ENCODE measurements at places on chromosomes 2 and 18.
A peak's percentile ranks its signal among the peaks of the same experiment; 100 is the strongest.

DNA sequence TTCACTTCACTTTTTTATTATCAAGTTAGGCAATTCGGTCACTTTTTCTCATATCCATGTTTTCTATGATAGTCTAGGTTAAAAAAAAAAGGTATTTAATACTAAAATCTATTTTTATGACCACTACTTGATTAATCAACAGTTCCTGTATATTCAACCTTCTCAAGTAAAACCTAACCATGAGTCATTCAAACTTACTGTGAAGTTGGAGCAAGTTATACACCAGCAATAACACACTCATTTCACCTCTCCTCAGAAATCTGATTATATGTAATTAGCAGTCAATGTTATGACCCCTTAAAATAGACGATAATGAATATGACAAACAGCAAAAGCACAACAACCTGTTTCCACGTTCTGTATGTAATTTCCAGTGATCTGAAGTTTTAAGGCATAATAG lies 35.0 kb upstream of the ADAM17 start:
- ATAC-seq = no peak

GRCh38 chr2:42340045-42340937 lies 20.7 kb downstream of the COX7A2L start:
- no peak for ATAC-seq

GRCh38 chr2:184032983-184033382 lies 565.3 kb upstream of the ZNF804A start:
- ATAC-seq = no peak

DNA sequence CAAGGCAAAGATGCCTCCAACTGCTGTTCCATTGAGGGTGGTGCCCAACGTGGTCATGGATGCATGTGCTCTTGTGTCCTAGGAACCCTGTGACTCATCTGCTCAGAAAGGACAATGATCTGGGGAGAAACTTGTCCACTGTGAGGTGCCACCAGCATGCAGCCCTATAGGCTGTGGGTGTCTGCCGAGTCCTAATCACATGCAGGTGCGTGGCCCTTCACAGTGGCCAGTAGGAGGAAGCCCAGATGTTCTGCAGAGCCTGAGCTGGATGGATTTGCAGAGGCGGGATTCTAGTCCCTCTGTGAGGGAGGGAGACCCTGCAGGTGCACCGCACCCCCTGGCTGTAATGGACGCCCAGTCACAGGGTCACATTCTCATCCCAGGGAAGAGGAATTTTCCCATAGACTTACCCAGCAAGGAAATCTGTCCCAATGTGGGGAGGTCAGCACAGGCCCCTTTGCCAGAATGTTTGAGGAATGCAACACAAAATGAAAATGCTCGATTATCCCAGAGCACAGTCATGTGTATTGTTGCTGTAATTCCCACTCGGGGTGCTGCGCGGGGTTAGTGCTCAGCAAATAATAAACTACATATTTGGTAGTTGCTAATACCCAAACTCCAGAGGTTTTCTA lies 13.9 kb downstream of the GDF7 start:
- ATAC-seq = no peak

DNA sequence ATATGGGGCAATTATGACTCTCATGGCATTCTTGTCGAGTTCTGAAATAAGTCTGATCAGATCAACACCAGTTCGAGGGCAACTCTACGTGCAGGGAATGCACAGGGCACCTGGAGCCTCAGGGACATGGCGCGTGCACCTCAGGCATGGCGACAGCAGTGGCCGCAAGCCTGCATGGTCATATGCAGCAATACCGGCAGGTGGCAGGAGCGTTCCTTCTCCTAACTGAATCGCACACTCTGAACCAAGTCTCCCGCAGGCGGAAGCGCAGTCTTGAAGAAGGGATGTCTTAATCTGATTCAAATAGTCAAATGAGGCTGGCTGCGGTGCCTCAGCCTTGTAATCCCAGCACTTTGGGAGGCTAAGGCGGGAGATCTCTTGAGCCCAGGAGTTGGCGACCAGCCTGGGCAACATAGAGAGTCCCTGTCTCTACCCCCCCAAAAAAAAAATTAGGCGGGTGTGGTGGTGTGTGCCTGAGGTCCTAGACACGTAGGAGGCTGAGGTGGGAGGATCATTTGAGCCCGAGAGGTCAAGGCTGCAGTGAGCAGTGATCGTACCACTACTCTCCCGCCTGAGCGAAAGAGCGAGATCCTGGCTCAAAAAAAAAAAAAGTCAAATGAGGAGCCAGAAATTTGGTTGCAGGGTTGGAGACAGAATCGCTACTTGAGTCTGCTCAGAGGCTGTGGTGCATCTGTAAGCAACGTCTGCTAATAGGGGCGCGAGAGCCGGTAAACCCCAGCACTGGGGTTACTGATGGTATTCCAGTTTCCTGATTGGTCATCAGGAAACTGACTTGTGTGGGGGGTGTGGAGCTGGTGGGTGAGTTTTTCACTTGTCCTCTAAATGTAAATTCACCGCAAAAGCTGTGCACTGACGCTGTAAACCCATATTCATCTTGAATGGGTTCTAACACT lies 28.8 kb downstream of the FHL2 start:
- ATAC-seq = peak; percentile 84

GRCh38 chr2:238163481-238164198 lies 4.9 kb downstream of the ERFE start:
- no peak for ATAC-seq

DNA sequence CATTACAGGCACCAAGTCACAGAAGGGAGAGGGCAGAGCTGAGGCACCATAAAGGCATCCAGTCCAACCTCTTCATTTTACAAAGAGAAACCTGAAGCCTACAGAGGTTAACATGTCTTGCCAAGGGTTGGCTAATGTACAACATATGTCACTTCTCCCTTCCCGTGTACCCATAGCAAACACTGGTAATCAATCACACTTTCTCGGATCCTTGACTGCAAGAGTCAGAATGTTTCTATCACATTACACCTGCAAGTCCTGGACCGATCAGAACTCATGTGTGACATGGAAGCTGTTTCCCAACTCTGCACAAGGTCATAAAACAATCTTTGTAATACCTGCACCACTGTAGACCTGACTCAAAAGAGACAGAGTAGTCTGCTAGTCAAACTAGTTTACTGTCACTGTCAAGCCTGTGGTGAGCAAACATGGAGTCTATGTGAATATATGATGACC lies 6.0 kb downstream of the ANKRD44 start:
- ATAC-seq = no peak

- ATAC-seq = no peak
These were observed 8.1 kb downstream of the SP9 start for GRCh38 chr2:174342686-174343342.

DNA sequence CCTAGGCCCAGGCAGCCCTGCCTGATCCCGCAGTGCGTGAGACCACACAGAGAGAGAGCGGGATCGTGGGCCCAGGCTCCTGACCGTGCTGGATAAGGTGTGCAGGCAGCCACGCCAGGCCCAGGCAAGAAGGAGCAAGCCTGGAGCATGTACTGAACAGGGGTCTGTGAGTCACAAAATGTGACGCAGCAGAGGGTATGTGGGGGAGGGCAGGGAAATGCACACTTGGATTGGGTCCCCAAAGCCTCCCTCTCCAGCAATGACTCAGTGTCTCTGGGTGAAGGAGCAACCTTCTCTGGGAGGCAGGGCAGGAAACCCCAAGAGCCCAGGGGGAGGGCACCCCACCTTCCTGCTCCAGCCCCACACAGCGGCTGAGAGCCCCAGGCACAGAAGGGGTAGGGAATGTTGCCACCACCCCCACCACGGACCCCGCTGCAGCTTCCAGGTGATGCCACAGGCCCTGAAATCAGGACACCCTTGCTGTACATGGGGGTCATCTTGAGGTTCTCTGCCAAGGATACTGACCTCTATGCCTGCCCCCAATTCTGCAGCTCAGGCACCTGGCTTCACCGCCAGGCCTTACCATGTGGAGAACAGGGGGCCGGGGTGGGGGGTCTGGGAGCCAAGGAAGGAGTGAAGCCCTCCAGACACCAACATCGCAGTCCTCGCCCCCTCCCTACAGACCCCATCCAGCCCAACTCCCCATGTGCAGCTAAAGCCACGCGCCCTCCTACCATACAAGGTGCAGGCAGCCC lies 1.3 kb upstream of the GPC1 start:
- no peak for ATAC-seq

DNA sequence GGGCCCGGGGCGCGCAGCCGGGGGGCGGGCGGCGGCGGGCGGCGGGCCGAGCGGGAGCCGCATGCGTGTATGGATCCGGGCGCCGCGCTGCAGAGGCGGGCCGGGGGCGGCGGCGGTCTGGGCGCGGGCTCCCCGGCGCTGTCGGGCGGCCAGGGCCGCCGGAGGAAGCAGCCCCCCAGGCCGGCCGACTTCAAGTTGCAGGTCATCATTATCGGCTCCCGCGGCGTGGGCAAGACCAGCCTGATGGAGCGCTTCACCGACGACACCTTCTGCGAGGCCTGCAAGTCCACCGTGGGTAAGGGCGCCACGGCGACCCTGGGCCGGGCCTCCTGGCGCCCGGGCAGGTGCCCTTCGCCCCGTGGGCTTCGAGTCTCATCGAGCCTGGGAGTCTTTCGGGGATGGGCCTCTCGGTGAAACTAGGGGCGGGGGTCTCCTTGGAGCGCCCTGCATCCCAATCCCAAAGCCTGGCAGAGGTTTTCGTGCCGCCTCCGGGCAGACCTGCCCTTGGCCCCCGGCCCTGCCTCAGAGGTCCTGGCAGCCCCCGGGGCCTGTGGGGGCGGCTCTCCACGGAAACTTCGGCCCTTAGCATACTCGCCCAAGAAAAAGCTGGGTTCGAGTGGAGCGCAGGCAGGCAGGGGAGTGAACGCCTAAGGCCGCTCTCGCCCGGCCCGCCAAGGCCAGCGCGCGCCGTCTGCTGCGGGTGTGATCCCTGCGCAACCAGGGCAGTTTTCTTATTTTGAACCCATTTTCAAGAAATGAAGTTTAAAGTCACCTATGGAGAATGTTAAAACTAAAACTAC lies 622 bp downstream of the RAB12 start:
- peak; percentile 29 for ATAC-seq

GRCh38 chr2:191811807-191812602 lies 34.9 kb downstream of the CAVIN2 start:
- peak; percentile 78 for ATAC-seq

- ATAC-seq = no peak
These were observed 362.0 kb upstream of the KYNU start for GRCh38 chr2:142515493-142515892.

DNA sequence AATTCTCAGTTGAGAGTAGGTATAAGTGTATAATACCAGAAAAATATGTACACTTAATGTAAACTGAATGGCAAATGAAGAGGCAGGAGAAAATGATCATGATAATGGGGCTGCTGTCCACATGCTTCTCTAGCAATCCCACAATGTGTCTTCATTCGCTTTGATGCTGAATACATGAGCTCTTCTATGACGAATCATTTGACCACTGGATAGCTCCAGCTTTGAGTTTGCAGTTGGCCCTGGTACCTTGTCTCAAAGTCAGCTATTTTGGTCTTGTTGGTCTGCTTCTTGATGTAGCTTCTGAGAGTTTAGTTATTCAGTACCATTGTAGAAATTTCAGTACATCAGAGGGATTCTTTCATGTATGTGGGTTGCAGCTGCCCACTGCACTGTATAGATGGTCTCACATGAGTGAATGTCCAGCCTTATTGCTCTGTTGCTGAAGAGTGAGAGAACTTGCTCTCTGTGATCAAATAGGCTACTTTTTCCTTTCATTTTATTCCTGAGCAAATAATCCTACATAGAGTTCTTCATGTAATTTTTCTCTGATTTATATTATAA lies 105.1 kb downstream of the TTC27 start:
- no peak for ATAC-seq

GRCh38 chr18:13522861-13523660 lies 203.3 kb downstream of the FAM210A start:
- ATAC-seq = no peak

- ATAC-seq = no peak
These were observed 232.1 kb upstream of the STK17B start for GRCh38 chr2:196403471-196403870.

- ATAC-seq = no peak
These were observed 501 bp downstream of the RETREG2 start for GRCh38 chr2:219178377-219179175.

GRCh38 chr2:64818664-64819060 lies 164.9 kb upstream of the SERTAD2 start:
- no peak for ATAC-seq

DNA sequence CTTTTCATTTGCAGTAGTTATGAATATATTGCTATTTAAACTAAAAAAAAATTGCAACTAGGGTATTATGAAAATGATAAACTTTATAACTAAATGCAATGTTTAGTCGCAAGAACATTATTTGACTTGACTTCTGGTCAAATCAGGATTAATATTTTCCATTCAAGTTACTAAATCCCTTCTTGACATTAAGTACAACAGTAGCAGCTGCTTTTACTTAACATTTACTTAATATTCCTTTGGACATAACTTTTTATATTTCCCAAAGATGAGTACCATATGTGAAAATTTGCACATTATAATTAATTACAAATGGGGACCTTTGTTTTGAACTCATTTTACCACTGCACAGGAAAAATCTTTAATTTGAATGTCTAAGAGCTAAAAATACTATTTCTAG lies 74.0 kb downstream of the PMS1 start:
- no peak for ATAC-seq

GRCh38 chr2:83565181-83565580 lies 893.9 kb downstream of the SUCLG1 start:
- ATAC-seq = no peak

DNA sequence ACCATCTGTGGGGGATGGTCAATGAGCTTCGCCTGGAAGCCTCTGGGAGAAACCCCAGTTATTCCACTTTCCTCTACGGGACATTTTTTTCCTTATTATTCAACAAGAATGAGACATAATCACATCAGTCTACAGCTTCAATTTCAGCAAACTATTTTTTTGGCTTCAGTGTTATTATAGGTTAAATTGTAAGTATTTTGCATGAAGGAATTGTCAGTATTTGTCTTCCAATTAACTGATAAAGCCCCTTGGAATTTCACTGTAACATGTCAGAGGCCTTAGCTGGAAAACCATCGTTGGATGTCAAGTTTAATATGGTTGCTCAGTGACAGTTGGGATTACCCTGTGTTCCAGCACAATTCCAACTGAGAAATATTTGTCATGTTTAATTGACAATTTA lies 480.9 kb upstream of the CHST9 start:
- ATAC-seq = no peak

GRCh38 chr18:6279308-6279707 lies 135.4 kb downstream of the L3MBTL4 start:
- no peak for ATAC-seq

- peak; percentile 34 for ATAC-seq
These were observed 607 bp downstream of the LAMA3 start for GRCh38 chr18:23689616-23690504.

GRCh38 chr18:30177056-30177455 lies 865.5 kb downstream of the DSC3 start:
- no peak for ATAC-seq

GRCh38 chr2:64114063-64114911 lies 29.9 kb downstream of the PELI1 start:
- no peak for ATAC-seq

DNA sequence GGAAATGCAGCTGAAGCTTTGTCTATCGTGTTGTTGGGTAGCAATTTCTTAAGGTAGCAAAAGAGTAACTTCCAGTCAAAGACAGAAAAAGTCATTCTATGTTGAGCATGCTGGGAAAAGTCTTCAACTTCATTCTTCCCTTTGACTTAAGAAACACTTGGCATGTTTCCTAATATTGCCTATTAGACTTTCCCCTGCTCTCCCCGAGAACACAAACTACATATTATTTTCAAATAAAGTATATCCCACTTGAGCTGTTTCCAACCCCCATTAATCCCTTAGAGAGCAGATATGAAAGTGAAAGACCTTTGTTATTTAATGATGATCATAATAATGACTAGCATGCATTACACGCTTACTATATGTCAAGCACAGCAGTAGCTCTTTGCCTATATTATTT lies 136.0 kb upstream of the SPOPL start:
- no peak for ATAC-seq

- ATAC-seq = no peak
These were observed 71.2 kb downstream of the CTAGE1 start for GRCh38 chr18:22346401-22346952.
